ENCODE measurements at places on chromosomes 11 and 22.
A peak's percentile ranks its signal among the peaks of the same experiment; 100 is the strongest.

- DNase-seq, result no peak
Observed at GRCh38 chr11:101718402-101718801, 134.6 kb upstream of the TRPC6 start.

DNA sequence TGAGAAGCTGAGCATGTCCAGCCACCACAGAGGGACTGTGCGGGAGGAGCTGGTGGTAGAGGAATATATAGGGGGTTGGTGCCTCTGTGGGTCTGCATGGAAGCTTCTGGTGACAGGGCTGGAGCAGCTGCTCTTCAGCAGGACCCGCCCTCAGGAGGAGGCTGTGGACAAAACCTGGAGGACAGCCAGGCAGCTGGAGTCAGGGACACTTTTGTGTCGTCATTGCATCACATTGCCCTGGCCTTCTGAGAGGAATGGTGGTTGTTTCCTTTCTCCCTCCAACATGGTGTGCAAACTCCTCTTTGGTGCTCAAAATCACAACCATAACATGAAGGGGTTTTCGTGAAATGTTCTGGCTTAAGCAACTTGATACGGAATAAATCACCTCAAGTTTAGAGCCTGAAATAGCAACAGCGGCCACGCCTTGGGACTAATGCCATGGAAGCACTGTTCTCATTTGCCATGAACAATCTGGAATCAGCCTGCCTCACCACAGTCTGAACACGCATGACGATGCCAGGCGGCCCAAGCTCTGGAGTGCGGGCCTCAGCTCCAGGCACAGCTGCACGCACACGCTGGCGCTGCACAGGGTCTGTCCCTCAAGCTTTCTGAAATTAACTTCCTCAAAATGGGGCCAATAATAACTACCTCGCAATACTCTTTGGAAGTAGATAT is 17.1 kb upstream of the CSRP3 start:
- peak; percentile 82 for DNase-seq

DNA sequence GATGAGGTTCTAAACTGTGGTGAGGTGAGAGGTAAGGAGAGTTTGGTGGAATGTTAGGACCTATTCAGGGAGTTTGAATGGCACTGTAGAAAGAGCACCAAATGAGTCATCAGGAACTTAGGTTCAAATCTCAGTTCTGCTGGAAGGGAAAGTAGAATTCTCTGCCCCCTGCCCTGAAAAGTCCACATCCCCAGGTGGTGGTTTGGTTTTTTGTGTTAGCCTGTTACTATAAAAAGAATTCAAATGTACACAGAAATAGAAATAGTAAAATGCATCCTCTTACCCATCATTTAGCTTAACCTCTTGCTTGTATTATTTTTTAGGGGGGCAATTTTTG is 20.2 kb downstream of the PPFIBP2 start:
- DNase-seq, result no peak

GRCh38 chr22:30564045-30564760 is 10.3 kb downstream of the GAL3ST1 start:
- no peak for DNase-seq

- DNase-seq, result no peak
Observed at GRCh38 chr11:75160220-75160757, 9.4 kb downstream of the SLCO2B1 start.

DNA sequence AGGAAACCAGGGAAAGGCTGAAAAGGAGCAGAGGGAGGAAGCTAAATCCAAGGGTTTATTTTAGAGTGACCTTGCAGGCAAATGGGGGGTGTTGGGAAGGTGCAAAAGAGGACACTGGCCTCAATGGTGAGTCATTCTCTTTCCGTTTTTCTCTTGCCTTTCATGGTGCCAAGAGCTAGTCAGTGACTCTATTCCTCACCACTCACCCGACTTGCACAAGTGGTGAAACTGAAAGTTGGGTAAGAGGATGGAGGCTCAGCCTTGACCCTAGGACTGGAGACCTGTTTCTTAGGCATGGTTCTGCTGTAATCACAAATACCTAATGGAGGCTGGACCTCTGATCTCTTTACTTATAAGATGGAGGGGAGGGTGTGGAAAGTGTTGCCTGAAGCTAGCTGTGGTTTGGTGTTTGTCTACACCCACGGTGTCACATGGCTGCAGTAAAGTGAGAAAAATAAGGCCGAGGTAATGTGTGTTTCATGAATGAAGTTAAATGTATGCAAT is 67.3 kb upstream of the CREB3L1 start:
- no peak for DNase-seq

DNA sequence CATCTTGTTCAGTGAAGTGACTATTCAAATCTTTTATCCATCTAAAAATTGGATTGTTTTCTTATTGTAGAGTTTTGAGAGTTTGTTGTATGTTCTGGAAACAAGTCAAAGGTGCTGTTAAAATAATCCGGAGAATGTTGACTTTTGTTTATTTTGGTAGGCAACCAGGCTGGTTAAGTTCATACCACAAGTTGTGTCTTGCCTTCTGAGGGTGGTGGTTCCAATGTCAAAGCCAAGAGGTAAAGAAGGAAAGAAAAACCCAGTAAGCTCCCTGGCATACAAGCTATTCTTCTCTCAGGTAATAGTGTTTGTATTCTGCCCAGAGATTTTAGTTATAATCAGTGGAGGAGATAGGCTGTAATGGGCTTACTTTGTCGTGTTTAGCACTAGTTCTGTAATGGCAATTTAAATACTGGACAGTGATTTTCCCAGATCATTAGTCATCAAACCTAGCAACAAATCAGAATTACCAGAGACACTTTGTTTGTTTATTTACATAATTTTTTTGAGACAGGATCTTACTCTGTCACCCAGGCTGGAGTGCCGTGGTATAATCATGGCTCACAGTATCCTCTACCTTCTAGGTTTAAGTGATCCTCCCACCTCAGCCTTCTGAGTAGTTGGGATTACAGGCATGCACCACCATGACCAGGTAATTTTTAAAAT is 15.1 kb upstream of the CSRP3 start:
- DNase-seq, result no peak

DNA sequence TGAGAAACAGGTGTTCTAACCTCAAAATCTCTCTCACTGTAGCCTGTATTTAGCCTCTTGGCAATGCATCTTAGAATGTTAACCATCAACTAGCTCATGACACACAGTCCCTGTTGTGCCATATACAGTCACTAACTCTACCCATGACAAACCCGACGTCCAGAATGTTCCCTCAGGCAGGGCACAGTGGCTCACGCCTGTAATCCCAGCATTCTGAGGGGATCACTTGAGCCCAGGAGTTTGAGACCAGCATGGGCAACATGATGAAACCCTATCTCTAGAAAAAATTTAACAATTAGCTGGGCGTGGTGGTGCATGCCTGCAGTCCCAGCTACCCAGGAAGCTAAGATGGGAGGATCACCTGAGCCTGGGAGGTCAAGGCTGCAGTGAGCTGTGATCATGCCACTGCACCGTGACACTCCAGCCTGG is 18.2 kb upstream of the CCDC34 start:
- DNase-seq, result no peak

Measured in right hindlimb (tissue), 1 donor.